Memory B cell (primary cell): ENCODE measurements at places on chromosomes 1 and 21.

DNA sequence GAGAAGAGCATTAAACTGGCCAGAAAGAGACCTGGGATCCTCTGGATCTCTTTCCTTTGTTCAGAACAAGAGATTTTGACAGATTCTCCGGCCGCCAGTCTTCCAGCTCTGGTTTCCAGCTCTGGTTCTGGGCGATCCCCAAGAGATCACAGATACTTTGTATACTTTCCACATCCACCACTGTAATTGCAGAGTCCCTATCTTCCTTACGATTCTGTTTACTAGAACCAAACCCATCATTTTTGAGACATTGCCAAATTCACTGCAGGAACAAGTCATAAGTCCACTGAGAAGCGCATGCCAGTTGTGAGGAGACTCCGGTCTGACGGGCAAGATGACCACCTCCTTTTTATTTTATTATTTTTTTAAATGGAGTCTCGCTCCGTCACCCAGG, 505.2 kb downstream of the SMYD3 start:
- DNase-seq: no peak

- no peak for DNase-seq
Observed at GRCh38 chr1:218031901-218032300, 253.2 kb upstream of the RRP15 start.

DNA sequence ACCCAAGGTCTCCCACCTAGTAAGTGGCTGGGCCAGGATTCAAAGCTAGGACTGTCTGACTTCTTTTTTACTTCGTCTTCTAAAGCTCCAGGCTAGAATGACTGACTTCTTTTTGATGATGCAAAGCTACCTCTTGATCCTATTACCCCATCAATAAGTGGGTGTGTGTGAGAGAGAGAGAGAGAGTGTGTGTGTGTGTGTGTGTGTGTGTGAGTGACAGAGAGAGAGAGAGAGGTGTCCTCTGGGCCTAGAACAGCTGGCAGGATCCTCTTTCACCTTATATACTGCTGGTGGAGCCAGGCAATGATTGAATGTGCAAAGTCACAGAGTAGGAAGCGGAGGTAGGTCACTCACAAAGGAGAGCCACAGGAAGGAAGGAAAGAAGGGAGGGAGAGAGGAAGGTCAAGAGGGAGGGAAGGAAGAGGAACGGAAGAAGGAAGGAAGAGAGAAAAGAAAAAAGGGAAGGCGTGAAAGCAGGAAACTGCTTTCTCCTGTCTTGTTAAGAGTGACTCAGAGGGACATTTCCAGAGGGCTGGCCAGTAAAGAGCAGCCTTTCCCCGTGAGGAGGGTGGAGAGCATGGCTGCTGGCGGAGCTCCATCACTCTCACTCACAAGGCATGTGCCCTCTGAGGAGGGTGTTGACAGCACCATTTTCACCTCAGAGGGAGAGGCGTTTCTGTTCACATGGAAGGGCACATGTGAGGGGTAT, 68.9 kb downstream of the CDC7 start:
- no peak for DNase-seq

- no peak for DNase-seq
Observed at GRCh38 chr1:225626698-225627097, 26.2 kb downstream of the ENAH start.

DNA sequence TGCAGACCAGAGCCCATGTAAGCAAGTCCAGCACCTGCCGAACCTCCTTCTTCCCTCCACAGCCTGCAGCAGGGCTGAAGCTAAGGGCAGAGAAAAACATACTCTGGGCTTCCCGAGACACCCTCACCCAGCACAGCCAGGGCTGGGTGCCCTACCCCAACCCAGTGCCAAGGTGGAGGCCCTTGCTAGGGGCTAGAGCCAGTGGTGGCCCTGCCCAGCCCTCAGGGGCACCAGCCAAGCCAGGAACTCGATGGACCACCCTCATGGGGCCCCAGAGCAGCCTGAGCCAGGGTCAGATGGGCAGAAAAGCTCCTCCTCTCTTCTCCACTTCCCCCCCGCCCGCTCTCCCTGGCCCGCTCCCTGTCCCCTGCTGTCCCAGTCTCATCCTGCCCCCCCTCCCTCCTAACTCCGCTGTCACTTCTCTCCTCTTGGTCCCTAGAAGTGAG, 15.9 kb downstream of the TNFRSF25 start:
- DNase-seq: no peak

DNA sequence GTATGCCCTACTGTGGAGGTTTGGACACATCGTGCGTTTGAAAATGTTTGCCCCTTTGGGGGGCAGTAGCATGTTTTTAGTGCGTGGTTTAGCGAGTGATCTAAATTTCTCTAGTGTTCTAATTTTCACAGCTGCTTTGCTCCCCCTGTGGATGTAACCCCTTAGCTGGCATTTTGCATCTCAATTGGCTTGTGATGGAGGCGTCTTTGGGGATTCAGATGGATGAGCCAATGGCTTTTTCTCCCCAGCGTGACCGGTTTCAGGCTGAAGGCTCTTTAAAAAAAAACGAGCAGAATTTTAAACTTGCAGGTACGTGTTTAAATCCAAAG, 836 bp downstream of the CDC7 start:
- DNase-seq: no peak

GRCh38 chr1:27993241-27993640, 33.5 kb downstream of the XKR8 start:
- no peak for DNase-seq

DNA sequence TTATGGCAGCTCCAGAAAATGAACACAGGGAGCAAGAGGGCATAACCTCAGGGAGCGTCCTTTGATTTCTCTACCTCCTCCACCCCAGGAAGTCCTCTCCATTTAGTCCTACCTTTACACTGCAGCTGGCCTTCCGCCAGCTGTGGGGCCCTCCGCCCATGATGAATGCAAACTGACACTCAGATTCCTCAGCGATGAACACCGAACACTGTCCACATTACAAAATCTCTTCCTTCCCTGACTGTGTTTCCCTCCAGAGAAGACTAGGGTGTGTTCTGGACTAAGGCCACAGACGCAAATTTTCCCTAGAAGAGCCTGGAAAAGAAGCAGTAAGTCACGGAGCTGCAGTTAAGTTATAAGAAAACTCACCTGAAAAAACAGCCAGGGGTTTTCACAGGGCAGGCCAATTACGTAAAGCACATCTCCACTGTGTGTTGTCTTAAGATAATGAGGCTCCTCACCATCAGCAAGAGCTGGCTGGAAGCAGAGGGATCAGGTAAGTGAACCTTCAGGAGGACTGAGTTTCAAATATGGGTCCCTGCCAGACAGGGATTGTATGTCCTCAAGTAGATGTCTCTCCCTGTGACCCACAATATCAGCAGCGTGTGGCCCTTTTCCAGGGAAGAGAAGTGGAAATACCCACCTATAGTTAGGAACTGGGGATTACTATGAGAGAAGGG, 46.3 kb upstream of the ATP1B1 start:
- no peak for DNase-seq

DNA sequence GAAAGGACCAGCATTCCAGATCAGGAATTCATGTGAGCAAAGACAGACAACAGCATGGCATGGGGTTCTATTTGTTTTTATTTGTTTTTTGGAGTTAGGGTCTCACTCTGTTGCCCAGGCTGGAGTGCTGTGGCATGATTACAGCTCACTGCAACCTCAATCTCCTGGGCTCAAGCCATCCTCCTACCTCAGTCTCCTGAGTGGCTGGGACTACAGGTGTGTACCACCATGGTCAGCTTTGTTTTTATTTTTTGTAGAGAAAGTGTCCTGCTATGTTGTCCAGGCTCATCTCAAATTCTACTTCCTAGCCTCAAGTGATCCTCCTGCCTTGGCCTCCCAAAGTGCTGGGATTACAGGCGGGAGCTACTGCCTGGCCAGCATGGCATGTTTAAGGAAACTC, 9.7 kb upstream of the CAMK2N1 start:
- no peak for DNase-seq

DNA sequence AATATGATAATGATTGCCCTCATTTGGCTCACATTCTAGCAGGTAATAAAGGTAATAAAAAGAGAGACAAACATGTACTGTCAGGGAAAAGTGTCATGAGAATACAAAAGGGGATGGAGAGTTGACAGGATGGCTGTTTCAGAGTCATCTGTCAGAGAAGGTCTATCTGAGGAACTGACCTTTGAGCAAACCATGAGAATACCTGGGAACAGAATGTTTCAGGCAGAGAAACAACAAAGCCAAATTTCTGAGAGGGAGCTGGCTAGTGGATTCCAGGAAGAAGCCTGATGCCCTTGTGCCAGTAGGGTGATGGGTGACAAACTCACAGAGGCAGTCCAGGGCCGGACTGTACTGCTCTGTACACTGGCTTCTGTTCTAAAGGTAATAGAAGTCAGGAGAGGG, 107.2 kb downstream of the C1orf21 start:
- DNase-seq: no peak

GRCh38 chr1:214002472-214002871, 14.7 kb downstream of the PROX1 start:
- no peak for DNase-seq

DNA sequence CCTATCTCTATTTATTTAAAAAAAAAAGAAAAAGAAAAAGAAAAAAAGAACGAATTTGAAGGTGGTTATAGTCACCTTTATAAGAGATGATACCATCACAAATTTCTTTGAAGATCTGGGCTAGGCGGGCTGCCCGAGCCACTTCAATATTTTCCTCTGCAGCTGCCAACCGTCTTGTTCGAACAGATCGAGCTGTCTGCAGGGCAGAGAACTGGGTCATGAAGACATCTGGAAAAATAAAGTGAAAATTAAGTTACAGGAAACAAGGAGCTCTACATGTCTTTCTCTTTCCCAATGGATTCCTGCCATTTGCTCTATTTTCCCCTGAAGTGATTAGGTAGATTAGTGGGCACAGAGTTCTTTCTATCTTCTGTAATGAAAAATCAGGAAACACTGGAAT, 31.9 kb downstream of the RUSC1 start:
- DNase-seq: no peak

DNA sequence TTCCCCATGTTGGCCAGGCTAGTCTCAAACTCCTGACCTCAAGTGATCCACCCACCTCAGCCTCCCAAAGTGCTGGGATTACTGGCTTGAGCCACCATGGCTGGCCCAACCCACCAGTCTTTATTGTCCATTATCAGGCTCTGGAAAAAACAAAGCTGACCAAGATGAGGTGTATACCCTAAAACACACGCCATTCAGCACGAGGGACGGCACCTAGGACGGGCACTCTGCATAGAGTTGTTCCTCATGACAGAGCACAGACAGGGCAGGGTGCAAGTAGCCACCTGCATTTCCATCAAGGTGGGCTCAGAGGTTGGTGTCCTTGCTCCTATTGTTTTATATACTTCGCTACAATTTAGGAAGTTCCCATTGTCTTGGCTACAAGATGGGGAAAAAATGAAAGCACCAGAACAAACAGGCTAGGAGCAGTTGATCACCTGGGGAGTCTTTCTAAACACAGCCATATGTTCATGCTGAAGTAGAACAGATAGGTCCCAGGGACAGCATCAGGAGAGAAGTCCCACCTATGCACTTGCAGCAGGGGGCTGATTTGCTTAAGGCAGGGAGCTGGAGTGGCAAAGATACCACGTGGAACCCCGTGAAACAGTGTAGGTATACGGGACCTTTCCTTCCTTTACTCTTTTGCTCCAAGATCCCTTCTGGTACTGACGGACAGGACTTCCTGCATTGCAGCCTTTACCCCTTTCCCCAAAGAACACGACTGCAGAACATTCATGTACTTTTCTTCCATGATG, 4.5 kb downstream of the KRTCAP2 start:
- no peak for DNase-seq

DNA sequence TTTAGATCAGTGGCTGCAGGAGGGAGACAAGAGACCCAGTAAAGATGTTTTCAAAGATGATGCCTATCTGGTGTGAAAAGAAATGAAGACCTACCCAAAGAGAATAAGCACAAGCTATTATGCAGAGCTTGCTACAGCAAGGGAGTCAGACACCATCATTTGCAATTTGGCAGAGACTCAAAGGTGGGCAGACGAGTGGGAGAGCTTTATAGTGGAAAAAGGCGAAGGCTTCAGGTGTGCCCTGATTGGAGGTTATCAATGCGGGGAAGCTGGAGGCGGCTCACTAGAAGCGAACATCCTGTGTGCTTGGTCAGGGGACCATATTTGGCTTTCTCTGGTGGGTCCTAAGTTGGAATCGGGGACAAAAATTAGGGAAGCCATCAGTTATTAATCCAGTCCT, 183.8 kb downstream of the DISC1 start:
- no peak for DNase-seq

DNA sequence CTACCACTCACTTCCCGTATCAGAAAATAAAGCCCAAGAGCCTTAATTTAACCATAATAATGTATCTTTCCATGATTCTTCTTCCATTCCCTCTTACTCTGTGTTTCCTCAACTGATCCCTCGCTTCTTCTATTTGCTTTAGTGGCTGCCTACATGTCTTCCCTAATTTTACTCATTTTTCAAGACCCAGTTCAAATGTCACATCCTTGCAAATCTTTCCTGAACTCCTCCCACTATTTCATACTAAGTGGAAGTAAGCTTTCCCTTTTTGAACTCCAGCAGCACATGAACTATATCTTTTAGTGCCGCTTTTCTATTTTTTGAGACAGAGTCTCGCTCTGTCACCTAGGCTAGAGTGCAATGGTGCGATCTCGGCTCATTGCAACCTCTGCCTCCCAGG, 3.8 kb upstream of the NFYC start:
- no peak for DNase-seq

GRCh38 chr1:215219372-215219771, 136.8 kb downstream of the KCNK2 start:
- no peak for DNase-seq

GRCh38 chr1:226971765-226972164, 31.7 kb downstream of the COQ8A start:
- DNase-seq: no peak

- DNase-seq: no peak
Observed at GRCh38 chr1:102796429-102796828, 311.9 kb downstream of the COL11A1 start.

DNA sequence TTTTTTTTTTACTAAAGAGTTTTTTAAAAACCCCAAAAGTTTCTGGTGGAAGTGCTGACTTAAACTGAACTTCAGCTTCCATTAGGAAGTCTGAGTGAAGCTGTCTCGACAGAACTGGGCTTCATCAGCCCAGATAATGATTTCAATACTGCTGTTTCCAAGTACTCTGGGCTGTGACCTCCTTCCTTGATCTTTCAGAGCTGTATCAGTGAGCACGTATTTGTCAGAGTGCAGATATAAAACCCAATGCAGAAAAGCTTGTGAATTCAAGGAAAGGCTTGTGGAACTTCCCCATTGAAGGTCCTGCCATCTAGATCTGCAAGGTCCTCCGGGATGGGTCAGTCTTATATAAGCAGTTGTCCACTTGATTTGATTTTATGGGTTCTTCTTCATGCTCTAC, 50.1 kb upstream of the RGS21 start:
- no peak for DNase-seq

DNA sequence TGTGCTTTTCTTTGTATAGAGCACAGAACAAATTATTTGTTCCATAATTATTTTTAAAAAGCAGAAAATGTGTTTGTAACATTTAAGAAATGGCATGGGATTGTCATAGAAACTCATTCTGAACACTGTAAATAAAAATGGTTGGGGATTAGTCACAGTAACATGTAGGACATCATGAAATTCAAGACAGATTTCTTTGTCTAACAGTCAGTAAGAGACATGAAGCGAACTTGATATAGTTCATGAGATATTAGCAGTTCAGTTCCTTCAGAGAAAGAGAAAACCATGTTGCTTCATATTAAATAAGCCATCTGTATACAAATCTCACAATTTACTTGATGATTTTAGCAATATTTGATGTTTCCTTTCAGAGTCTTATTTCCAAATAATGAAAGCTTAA, 19.7 kb downstream of the NFIA start:
- no peak for DNase-seq
